ENCODE measurements at places on chromosomes 13 and 19. TPM values are rescaled to one million over a fixed set of nuclear protein-coding genes. Genes with fewer than 3 reads are reported as not detected.

Gene IGFL2
- polyA plus RNA-seq, result not detected

Gene ZNF439
- polyA plus RNA-seq, result 2.9 TPM

Gene FFAR2
- polyA plus RNA-seq, result 0.30 TPM

Gene PSG1
- polyA plus RNA-seq, result not detected

Gene CEACAM7
- not detected for polyA plus RNA-seq

Gene BRCA2
- 3.1 TPM for polyA plus RNA-seq

Gene KLK15
- not detected for polyA plus RNA-seq

Gene OLFM2
- 0.63 TPM for polyA plus RNA-seq

Gene ELSPBP1
- not detected for polyA plus RNA-seq

Gene CHAMP1
- polyA plus RNA-seq, result 8.4 TPM

Gene OR7D2
- polyA plus RNA-seq, result 0.07 TPM

Gene KLK5
- not detected for polyA plus RNA-seq

Gene SIX5
- polyA plus RNA-seq, result 8.8 TPM

Gene POSTN
- not detected for polyA plus RNA-seq

Gene GRIN2D
- 0.13 TPM for polyA plus RNA-seq

Gene CBARP
- polyA plus RNA-seq, result 1.4 TPM

Gene APOC1
- polyA plus RNA-seq, result 1,480 TPM

Gene COX7A1
- not detected for polyA plus RNA-seq

Gene LENG8
- polyA plus RNA-seq, result 41.9 TPM

Gene DNAAF3
- 0.30 TPM for polyA plus RNA-seq

Gene ZNF497
- polyA plus RNA-seq, result 1.5 TPM

Gene ANKRD24
- polyA plus RNA-seq, result 0.24 TPM

Gene TUBA3C
- not detected for polyA plus RNA-seq

Gene CEBPA
- polyA plus RNA-seq, result 35.0 TPM

Gene DGKH
- 0.01 TPM for polyA plus RNA-seq

Gene SIGLEC12
- not detected for polyA plus RNA-seq

Gene CYP4F2
- 9.7 TPM for polyA plus RNA-seq

Gene LILRA1
- not detected for polyA plus RNA-seq

Gene ZNF230
- polyA plus RNA-seq, result 2.4 TPM

Gene ZNF541
- polyA plus RNA-seq, result 0.03 TPM
